ENCODE measurements at places on chromosomes 16 and 17. TPM values are rescaled to one million over a fixed set of nuclear protein-coding genes. Genes with fewer than 3 reads are reported as not detected.

- no peak for DNase-seq
Measured at GRCh38 chr16:6642271-6642670, 690.4 kb upstream of the RBFOX1 start.

The ITGA2B gene
- total RNA-seq, result 0.52 TPM

The NLRC5 gene
- total RNA-seq, result 8.0 TPM

- DNase-seq, result no peak
Measured at GRCh38 chr16:8179615-8180014, 410.7 kb downstream of the TMEM114 start.

GRCh38 chr17:73191443-73192205, 1.2 kb upstream of the COG1 start:
- DNase-seq, result peak; percentile 79

DNA sequence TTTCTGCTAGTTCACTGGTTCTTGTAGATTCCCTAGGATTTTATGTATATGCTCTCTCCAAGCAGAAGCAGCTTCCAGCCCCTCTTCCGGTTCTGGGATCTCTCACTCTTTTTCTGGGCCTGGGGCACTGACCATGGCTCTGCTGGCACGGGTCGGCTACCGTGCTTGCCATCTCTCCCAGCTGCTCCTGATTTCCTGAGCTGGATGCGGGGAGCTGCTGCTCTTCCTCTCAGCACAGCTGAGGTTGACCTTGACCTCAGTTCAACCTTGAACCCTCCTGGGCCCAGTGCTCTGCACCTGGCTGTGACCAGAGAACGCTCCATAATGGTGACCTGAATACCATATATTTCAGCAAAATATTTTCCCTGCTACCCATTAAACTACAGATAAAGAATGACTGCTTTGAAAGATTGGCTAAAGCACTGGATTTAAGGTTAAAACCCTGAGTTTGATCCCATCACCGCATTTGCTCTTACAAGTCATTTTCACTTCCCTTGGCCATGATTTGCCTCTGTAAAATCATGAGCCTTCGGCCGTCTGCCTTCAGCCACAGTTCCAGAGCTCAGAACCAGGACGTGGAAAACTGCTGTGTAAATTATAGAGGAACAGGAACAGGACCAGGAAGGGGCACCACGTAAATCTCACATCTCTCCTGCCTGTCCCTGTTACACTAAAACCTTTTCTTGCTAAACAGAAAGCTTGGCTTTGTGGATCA, 130.8 kb upstream of the CHMP6 start:
- DNase-seq, result no peak

The BEAN1 gene
- total RNA-seq, result 2.7 TPM

DNA sequence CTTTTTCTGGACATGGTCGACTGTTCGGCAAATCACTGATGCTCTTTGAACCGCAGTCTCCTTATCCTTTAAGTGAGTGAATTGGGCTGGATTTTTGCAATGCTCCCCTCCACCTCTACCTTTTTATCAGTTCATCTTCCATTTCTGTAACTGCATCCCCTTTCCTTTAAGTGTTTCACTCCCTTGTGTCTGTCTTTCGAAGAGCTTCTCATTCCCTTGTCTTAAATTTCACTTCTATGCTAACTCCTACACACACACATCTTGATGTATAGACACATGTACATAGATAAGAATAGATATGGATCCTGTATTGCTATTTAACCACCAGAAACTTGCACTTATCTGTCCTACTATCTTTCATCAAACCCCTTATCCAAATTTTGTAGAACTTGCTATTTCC, 250.7 kb downstream of the PHKB start:
- DNase-seq, result no peak

- peak; percentile 51 for DNase-seq
Measured at GRCh38 chr17:51434434-51435170, 174.3 kb downstream of the UTP18 start.

GRCh38 chr17:62780269-62780668, 27.8 kb downstream of the MARCHF10 start:
- DNase-seq, result peak; percentile 75

The C16orf92 gene
- not detected for total RNA-seq

Data from MCF 10A (cell line).